ENCODE measurements at places on chromosomes 1 and 21.

- DNase-seq: no peak
Measured at GRCh38 chr1:37472994-37473393, 1.4 kb upstream of the ZC3H12A start.

DNA sequence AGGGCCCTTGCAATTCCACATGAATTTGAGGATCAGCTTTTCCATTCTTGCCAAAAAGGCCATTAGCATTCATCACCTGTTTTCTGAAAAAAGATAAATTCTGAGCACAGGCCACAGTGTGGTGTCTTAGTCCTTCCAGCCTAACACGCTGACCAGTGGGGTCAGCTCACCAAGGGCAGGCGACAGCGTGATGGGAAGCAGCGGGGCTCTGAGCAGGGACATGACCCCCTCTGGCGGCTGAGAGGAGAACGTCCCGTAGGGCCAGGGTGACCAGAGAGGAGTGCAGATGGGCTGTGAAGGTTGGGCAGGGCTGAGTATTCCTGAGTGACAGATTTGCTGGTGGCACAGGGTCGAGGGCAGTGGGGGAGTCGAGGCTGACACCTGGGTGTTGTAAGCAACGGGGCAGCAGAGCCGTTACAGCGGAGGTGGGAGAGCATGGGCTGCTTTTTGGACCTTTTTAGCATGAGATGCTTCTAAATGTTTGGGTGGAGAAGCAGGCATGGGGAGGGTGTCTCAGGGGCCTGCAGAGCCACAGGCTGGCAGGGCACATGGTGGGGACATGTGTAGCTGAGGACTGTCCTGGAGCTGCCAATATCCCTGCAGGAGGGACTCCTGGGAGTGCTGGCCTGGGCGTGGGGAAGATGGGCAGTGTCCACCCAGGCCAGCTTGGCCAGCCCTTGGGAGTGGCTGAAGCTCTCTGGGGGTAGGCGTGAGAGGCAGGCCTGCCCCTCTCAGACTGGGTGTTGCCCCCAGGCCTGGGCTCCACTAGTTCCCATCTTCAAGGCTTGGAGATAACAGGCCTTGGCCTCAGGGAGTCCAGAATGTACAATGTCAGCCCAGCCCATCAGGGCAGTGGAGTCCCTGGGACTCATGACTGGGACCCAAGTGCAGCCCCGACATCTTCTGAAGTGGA is 8.6 kb upstream of the CALML6 start:
- DNase-seq: peak; percentile 77

GRCh38 chr1:62377043-62377562 is 57.9 kb upstream of the KANK4 start:
- DNase-seq: no peak

- peak; percentile 29 for DNase-seq
Measured at GRCh38 chr1:26745191-26745590, 42.6 kb upstream of the PIGV start.

- DNase-seq: no peak
Measured at GRCh38 chr1:228751360-228752098, 16.2 kb downstream of the RHOU start.

- no peak for DNase-seq
Measured at GRCh38 chr21:8994640-8995511, 1526.5 kb upstream of the TPTE start.

- no peak for DNase-seq
Measured at GRCh38 chr1:6373961-6374720, 19.4 kb downstream of the ACOT7 start.

GRCh38 chr1:200426196-200426595 is 16.4 kb upstream of the ZNF281 start:
- DNase-seq: no peak

- no peak for DNase-seq
Measured at GRCh38 chr1:23979387-23979880, 693 bp downstream of the SRSF10 start.

- DNase-seq: peak; percentile 95
Measured at GRCh38 chr1:234907940-234908405, 220.7 kb downstream of the TOMM20 start.

DNA sequence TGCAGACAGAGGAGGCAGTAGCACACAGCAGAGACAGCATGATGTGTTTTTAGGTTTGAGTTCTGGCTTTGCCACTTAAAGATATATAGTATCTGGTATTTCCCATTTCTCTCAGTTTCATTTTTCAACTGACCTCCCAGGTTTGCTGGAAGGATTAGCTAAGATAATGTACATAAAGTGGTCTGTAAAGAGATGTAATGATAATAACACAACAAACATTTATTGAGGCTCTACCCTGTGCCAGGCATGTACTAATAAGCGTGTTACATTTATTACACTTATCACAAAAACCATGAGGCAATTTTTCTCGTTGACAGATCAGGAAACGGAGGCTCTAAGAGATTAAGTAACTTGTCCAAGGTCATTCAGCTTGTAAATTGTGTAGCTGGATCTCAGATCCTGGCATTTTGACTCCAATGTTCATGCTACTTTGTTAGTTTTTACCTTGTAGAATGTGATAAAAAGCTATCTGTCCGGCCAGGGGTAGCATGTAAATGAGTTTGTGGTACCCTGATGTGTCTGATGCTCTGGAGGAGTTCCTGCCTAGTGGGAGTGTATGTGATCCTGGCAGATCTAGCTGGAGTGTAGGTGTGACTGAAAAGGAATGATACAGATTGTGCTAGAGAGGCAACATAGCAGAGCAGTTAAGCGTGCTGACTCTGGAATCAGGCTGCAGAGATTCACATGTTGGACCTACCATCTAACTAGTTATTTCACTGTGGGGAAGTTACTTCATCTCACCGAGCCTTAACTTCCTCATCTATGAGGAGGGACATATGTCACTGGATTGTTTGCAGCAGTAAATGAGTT is 146.6 kb downstream of the VPS13D start:
- no peak for DNase-seq

- DNase-seq: no peak
Measured at GRCh38 chr1:226479474-226479873, 69.1 kb upstream of the STUM start.

GRCh38 chr1:43199093-43199726 is 27.1 kb downstream of the CFAP57 start:
- DNase-seq: no peak

- DNase-seq: no peak
Measured at GRCh38 chr1:111133866-111134265, 6.0 kb downstream of the DRAM2 start.

GRCh38 chr1:210588946-210589345 is 260.2 kb downstream of the HHAT start:
- no peak for DNase-seq

- peak; percentile 51 for DNase-seq
Measured at GRCh38 chr1:17919525-17920439, 164.6 kb downstream of the ACTL8 start.

DNA sequence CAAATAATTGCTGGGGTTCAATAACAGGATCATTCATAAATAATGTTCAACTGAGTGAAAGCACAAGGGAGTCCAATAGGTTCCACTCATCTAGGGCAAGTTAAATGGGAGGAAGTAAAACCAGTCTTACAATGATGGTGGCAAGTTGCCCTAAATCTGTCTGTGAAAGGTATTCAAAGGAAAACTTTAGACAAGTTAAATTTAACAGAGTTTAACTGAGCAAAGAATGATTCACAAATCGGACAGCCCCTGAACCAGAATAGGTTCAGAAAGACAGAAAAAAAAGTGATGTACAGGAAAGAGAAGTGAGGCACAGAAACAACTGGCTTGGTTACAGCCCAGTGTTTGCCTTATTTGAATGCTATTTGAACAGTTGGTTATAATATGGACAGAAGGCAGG is 183.5 kb upstream of the ADGRL4 start:
- no peak for DNase-seq

- no peak for DNase-seq
Measured at GRCh38 chr1:46086576-46086975, 45.9 kb downstream of the PIK3R3 start.

DNA sequence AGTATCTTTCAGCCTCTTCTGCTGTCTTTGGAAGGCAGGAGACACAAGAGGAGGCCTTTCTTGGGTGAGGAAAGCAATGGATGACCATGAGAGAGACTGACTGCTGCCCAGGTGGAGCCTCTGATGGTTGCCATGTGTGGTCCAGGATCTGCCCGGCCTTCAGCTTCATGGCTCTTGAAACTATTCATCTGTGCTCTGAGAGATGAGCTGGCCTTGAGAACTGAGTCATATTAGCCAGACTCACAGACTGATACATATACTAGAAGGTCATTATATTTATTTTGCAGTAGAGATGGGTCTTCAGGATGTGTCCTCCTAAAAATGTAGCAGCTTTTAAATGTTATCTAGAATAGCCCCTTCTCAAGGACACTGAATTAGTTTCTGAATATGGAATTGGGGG is 33.7 kb downstream of the PTGFRN start:
- no peak for DNase-seq

GRCh38 chr1:207828485-207829158 is 76.8 kb downstream of the CD46 start:
- DNase-seq: peak; percentile 86

DNA sequence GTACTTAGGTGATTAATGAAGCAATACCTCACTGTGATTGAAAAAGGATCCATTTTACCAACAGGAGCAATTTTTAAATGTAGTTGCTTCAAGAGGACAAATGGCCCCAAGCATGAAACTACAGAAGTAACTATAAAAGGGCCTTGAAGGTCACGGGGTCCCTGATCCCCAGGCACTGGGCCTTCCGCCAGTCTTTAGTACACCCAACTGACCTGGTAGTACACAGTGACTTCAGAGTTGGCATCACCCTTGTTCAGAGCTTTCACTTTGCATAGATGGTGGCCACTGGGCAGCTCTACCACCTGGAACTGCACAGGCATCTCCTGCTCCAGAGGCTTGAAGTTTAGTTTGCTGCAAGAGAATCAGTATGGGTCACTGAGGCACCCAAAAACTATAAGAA is 84.3 kb downstream of the NRDC start:
- DNase-seq: no peak

- no peak for DNase-seq
Measured at GRCh38 chr21:36647279-36648093, 51.4 kb upstream of the SIM2 start.

- no peak for DNase-seq
Measured at GRCh38 chr1:205243350-205244191, 15.8 kb downstream of the TMCC2 start.

DNA sequence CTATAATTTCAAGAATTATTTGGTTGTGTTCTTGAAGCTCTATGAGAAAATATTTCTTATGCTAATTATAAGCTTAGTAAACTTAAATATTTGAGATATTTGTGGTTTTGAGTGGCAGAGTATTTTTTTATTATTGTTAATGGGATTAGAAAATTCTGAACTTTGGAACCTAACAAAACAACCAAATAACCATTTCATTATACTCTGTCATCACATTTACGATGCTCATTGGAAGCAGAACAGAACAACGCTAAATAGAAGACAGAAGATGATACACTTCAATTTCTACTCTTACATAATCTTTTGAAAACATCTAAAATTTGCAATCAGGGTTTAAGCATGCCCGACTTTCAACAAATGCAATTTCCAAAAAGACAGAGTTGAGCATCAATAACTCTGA is 270.2 kb downstream of the PTPRC start:
- DNase-seq: peak; percentile 59

- no peak for DNase-seq
Measured at GRCh38 chr1:119727991-119728390, 16.3 kb downstream of the PHGDH start.

DNA sequence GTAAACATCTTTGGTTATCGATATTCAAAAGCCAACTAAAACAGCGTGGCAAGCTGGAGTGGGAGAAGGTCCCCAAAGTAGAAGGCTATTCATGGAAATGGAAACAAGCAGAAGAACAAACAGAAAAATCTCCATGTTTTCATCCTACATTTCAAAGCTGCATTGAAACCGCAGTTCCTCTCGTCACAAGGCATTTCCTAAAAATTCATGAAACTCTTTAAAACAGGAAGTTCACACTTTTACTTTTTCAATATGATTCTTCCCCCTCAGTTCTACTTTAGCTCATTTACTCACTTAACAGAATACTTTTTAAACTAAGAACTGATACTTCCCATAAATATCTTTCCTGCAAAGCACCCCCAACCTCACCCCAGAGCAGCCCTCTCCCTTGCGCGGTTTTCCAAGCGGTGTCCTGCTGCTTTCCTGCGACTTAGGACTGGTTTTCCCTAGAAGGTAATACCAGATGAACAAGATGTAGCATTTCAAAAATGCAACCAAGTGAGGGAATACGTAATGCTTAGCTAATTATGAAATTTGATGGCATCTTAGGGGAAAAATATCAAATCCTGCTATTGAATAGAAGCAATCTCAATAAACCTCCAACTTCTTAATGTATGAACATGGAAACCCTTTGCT is 228.3 kb upstream of the PKN2 start:
- no peak for DNase-seq

- DNase-seq: no peak
Measured at GRCh38 chr1:230345139-230345885, 80.8 kb downstream of the PGBD5 start.

Measured in AG10803 (cell line).